ENCODE measurements at places on chromosomes 6 and 20.
A peak's percentile ranks its signal among the peaks of the same experiment; 100 is the strongest.

DNA sequence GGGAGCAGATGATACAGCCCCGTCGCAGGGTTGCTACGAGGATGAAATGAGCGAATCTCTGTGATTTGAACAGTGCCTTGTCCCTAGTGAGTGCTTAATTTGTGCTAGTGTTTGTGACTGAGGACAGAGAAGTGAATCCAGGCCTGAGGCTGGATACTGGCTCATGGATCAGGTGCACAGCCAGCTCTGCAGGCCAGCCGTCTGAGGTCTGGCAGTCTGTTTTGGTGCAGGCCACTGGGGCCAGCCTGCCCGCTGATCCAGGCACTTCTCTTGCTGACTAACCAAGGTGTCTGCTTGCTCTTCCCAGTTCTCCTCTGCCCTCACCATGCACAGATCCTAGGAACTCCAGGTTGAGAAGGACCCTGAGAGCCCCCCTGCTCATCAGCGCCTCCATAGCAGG lies 181.0 kb downstream of the LRFN2 start:
- no peak for DNase-seq

DNA sequence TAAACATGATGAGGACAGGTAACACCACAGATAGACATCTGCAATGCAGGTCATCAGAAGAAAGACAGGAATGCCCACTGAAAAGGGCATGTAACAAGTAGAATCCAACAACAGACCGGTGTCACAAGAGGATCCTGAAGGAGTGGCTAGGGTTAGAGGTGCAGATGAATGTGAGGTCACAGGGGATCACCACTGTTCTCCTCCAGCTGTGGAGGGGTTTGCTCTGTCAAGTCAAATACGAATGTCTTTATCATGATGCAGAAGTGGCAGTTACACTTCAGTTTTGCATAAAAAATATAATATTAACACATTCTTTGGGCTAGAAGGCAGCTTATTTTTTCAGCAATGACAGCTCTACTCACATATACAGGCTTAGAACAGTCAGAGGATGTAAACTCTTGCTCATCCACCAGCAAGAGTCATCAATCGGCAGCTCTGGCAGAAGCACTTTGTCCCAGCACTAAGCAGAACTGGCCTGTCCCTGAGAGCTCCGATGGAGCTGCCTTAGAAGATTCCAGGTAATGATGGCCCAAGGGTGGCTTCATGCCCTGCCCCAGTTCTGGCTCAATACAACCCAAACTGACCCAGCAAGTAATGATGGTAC lies 130.4 kb upstream of the TRAF3IP2 start:
- no peak for DNase-seq

- peak; percentile 65 for DNase-seq
Measured at GRCh38 chr6:2733324-2733723, 17.4 kb downstream of the MYLK4 start.

DNA sequence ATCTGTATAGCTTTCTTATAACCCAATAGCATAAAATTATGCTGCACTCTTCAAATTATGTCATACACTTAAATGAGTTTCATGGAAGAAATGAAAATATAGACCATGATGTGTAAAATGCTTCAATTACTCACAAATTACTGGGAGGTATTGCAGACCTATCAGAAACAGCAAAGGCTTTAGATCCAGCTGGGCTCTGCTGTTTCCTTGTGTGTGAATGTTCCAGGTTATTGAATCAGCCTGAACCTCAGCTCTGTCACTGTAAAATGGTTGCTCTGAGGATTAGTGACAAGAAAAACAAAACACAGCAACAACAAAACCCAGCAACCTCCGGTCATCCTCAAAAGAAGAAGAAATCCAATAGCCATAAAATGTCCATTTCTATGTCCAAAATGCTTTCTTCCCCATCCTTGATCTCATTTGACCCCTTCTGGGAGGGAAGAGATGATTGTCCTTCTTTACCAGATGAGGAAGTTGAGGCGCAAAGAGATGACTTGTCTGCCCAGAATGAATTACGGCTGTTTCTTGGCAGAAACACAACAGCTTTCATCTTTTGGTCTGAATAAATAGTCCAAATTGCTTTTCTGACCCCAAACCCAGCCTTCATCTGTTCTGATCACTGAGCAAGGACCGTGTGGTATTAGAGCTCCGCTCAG lies 42.2 kb upstream of the TGM6 start:
- no peak for DNase-seq

DNA sequence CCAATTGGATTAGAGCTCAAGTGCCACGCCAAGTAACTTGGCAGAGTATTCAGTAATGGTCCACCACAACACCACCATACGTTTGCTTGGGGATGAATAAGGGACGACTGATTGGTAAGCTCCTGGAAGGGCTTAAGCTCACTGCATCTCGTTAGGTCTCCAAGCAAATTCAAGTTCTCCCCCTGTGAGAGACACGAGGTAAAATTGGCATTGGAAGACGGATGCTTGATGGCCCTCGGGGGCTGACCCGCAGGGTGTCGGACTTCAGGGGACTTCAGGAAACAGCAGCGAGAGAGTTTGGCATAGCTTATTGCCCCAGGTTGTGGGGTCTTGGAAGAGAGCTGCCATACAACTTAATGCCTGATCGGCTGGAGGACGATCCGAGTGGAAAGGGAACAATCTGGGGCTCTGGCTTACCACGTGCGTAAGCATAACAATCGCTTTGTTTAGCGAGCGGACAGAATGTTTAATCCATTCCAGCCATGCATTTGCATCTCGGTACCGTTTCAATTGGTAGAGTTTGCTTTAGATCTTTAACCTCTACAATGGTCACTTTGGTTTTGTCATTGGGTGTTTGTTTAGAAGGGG lies 4.8 kb upstream of the ZNFX1 start:
- DNase-seq: peak; percentile 26

DNA sequence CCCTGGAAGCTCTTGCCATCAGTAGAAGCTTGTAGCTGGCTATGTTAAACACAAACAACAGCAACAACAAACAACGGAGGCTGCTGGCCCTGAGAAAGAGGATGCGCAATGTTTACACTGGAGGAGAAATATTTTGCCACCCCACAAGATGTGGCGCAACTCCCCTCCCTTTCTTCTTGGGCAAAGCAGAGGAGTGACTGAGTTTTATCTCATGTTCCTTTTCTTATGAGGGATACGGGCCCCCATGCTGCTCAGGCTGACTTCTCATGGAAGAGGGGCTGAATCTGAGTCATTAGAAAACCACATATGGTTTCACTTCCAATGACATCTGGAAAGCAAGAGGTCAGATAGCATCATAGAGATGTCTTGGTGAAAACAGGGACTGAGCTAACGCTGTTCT lies 75.9 kb upstream of the HDDC2 start:
- no peak for DNase-seq

GRCh38 chr6:85594197-85594930 lies 706 bp upstream of the SNX14 start:
- peak; percentile 69 for DNase-seq

- DNase-seq: no peak
Measured at GRCh38 chr20:46205349-46205748, 87.2 kb downstream of the CD40 start.

DNA sequence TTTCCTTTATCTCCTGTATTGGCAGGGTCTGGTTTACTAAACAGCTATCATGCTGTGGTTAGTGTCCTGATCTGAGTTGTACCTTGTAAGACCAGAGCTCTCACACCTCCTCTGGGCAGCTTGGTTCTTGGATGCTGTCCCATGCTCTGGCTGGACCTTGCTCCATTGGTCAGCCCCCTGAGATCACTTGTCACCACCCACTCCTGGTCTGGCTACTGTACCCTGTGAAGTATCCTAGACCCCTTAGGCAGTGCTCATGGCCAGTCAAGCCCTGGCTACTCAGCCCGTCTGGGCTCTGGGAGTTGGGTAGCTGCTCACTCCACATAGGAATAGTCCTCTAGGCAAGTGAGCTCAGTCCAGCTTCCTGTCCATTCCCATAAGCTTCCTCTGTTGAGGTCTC lies 31.1 kb downstream of the ADGRF4 start:
- no peak for DNase-seq

- DNase-seq: no peak
Measured at GRCh38 chr20:57420571-57421252, 29.5 kb downstream of the RBM38 start.

- DNase-seq: no peak
Measured at GRCh38 chr6:100426241-100426640, 38.5 kb downstream of the SIM1 start.

- DNase-seq: no peak
Measured at GRCh38 chr20:39800111-39800510, 838.0 kb downstream of the DHX35 start.

DNA sequence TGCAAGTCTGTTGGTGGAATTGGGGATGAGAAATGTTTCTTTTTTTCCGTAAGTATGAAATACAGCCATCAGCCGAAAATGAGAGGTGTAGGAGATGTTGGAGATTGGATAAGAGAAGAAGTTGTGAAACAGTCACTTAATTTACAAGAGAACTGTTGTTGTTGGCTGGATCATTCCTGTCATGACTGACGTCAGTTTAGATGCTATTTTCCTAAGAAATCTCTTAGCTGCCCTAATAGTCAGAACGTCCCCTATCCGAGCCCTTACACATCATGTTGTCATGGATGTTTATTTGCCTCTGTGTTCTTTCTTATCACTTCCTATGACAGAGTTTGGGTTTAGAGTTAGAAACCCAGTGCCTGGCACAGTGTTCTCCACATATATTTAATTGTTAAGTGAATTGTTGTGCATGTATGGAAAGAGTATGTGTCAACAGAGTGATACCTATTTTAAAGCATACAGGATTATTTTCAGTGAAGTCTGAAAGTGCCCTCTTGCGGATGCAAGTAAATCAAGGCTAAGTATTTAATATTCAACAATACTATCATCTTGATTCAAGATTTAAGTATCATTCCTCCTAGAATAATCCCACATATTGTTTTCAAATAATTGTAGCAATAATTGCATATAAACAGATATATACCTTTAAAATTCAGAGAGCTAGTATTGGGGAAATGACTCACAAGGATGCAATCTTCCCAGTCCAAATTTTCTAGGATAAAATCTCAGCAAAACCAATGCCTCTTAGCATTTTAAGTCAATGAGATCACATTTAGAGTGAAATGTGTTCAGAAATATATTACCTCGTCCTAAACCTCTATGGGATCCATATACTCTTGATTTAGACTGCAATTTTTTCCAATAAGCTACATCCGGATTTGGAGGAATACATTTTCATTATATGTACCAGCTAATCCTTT lies 309.9 kb upstream of the NOX3 start:
- DNase-seq: no peak

DNA sequence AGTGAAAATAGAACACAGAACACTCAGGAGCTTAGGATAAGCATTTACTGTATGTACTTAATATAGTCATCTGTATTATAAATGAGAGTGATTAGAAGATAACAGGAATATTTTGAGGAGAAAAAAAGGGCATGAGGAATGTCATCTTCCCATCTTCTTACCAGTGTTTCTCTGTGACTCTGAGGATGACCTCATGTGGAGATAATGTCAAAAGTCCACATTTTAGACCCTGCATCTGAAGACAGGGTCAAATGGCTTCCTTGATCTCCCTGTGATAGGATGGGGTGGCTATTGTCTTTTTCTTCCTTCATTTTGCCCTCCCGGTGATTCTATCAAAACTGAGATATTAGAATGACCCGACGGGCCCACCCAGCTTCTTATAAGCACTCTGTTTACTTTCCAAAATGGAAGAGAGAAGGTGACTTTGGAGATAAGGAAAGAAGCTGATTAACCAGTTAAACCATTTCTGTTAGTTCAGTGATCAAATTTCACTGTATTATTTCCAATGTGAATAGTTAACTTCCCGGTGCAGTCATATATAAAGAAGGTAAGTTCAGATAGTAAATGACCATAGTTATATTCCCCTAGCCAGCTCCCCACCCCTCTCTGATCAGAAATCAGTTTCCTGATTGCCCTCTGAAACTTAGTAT lies 115.7 kb upstream of the SALL4 start:
- DNase-seq: no peak

- peak; percentile 7 for DNase-seq
Measured at GRCh38 chr6:5999688-6000608, 6.8 kb downstream of the NRN1 start.

DNA sequence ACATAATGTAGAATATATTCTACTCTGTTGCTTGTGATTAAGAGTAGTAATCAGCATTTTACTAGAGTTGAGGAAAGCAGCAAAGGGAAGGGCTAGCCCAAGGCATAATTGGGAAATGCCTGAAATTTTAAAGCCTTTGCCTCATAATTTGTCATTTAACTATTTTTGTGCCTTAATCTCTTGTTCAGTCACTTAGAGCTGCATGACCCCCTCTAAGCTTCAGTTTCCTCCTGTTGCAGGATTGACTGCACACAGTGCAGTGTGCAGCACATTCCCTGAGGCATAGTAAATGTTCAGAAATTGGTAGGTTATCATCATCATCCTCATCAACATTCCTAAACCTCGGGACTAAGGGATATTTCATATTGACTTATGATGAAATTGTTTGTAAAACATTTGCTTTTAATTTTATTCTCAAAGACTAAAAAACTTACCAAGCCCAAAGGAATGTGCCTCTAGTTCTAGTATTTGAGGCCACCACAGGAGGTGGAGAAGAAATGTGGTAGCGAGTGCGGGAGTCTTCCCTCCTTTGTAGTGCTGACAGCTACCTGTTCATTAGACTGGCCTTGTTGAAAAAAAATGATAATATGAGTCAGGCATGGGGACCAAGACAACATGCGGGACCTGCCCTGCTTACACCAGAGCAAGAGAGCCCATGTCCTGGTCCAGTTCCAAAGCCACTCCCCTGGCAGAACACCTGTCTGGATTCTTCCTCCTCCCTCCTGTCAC lies 14.8 kb upstream of the TENT5A start:
- DNase-seq: no peak

DNA sequence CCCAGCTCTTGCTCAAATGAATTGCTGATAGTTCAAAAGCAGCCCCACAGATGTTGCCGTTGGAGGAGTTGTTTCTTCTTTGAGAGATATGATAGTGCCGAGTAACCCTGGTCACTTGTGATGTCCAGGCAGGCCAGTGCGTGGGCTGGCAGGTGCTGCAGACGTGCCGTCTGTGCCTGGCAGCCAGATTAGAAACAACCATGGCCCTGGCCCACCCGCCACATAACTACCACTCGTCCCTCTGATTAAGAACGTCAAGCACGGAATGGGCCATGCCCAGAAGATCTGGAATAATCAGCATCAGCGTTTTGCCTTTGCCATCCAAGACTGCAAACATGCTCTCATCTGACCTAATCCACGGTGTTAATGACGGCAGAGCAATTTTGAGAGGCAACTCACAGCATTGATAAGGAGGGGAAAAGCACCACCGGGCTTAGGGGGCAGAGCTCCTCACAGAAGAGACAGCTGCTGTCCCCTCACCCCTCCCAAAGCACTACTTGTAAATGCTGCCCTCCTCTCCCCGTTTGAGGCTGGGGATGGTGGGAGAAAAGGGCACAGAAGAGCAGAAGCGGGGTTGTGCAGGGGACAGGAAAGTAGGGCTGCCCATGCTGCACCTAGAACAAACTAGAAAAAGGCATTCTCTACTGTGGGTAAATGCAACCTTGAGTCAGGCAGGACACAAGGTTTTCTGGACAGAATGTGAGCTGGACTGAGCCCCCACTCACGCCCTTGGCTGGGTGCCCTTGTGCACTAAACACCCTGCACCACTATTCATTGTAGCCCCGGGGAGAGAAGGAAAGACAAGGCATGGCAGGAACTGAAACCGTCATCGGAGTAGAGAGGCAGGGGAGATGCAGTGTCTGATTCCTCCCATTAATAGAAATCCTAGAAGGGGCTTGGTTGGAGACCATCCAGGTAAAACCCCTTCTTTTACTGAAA lies 5.3 kb upstream of the CPNE5 start:
- DNase-seq: no peak
